ENCODE measurements at places on chromosomes 5 and 9.

DNA sequence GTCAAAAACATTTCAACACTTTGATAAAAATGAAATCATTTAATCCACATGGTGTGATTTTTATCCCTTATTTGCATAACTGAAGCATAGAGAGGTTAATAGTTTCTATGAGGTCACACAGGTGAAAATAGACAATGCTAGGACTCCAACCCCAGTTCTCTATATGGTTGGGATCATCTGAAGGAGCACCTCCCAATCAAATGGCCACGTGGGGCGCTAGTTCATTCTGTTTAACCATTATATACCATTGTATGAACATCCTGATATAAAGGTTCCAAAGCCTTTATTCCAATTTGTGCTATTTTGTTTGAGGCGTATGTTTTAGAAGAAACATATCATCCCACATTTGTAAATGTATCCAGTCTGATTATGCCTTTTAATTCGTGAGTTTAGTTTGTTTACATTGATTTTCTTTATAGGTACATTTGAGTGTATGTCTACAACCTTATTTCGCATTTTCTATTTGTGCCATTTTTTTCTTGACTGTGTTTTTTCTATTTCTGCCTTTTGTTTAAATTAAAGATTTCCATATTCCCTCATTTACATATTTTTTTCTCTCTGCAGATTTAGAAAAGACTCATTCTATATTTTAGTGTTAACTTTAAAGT, 1092.0 kb downstream of the MAT2B start:
- DNase-seq = no peak

DNA sequence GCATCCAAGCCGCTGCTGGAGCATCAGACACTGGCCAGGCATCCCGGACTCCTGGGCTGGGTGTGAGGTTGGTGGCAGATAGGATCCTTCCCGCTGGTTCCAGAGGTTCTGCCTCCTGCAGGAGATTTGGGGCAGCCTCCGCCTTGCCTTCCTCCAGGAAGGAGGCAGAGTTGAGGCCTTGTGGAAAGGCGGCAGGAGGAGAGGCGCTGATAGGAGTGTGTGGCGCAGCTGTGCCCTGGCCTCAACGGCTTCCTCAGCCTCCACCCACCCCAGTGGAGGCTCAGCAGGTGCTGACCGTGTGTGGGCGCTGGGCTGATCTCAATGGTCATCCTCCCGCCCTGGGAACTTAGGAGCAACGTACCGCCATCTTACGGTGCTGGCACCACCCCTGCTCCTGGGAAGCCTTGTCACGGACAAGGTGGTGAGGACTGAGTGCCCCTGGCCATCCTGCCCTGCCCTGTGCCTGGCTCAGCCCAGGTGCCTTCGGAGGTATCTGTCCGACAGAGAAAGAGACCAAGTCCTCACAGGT, 10.2 kb downstream of the NCS1 start:
- no peak for DNase-seq

- no peak for DNase-seq
These were observed 84.9 kb downstream of the GNA14 start for GRCh38 chr9:77563174-77563573.

DNA sequence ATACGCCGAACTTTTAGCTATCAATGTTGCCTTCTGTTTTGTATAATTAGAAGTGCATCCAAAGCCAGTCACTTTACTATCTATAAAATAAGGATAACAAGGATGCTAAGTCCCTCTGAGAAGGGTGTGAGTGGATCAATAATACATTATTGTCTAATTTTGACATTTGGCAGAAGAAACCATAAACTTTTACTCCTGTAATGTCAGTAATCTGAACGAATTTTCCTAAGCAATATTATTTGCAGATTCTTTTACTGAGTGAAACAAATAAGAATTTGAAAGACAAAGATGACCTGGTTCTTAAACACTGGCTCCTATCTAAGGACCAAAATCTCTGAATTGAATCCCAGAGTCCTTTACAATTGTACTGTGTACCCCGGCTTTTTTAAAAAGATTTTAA, 126.6 kb upstream of the TMEM161B start:
- no peak for DNase-seq

- DNase-seq = peak; percentile 51
These were observed 586 bp downstream of the TXN start for GRCh38 chr9:110255463-110256379.

GRCh38 chr9:73219985-73220626, 68.4 kb downstream of the ANXA1 start:
- no peak for DNase-seq

DNA sequence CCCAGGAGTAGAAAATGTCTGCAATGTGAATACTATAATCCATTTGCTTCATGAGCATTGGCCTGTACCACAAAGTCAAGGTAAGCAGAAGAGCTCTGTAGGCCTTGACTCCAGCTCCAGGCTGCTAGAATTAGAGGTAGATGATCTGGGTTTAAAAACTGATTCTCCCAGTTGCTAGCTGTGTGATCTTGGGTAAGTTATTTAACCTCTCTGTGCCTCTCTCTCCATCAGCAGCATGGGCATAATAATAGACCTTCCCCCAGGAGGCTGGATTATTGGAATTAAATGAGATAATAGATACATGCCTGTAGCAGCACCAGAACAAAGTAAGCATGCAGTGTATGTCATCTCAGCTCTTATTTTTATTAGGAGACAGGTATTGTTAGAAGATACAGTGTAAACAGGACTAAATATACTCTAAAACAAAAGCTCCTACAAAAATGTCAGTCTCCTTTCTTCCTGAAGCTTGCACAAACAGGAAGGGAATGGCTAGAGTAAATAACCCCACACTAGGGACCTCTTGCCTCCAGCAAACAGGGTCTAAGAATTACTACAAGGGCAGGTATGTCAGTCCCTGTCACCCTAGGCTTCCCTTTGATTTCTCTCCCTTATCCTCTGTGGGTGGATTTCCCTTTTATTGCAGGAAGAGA, 57.5 kb downstream of the PSAT1 start:
- no peak for DNase-seq

- no peak for DNase-seq
These were observed 238.1 kb downstream of the ELAVL2 start for GRCh38 chr9:23587903-23588302.

DNA sequence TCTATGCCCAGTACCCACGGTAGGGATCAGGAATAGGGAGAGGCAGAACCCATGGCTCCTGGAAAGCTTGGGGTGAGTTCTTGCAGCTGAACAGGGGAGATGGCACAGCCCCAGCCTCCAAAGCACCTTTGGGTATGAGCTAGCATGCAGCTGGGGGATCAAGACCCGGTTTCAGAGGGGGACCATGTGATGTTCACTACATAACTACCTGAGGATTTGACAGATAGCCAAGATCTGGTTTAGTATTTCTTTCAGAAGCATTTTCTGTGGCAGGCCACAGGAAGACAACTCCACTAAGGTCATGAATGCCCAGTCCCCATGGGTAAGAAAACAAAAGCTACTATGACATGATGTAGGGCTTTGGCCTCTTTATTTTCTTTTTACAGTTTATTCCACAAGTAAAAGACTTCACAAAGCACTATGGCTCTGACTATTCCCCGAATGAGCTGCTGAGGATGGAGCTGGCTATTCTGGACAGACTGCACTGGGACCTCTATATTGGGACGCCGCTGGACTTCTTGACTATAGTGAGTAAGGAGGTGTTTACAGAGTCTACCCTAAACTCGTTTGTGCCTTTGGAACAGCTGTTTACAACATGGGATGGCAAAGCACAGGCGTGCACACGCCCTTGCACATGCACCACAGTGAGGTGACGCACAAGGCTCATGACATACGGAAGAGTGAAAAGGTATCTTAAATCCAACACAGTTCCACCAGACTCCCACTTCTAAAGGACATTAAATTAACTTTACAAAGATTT, 3.4 kb downstream of the CCNI2 start:
- no peak for DNase-seq

- DNase-seq = no peak
These were observed 40.8 kb upstream of the ARRDC3 start for GRCh38 chr5:91423871-91424270.

DNA sequence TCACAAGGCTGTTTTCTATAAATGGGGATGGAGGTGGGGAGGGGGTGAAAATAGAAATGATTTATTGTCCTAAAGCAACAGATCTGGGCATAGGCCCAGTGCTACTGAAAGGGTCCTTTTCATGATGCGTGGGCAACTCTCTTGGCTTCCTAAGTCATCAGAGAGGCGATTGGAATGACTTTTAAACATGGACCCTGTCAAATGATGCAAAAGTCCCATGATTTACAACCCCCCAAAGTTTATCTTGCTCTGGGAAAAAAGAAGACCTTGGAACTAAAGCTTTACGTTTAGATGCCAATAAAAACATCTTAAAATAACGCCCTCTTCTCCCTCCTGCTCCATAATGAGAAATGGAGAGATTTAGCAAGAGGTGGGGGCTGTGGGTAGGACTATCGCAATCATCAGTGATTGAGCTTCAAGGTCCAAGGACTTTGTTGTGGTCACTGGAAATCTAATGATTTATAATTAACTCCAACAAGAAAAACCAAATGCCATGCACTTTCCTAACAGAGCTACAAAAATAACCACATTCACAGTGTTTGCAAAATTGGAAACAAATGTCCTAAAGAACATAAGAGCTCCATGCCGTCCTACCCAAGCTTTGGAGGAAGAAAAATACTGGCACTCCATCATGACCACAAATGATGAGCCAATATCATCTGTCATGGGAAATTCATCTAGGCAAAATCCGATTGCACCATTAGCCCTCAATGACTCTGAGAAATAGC, 167.5 kb upstream of the CLINT1 start:
- no peak for DNase-seq

GRCh38 chr9:70028287-70028686, 15.4 kb upstream of the MAMDC2 start:
- DNase-seq = no peak

- DNase-seq = no peak
These were observed 72.0 kb downstream of the PRKACG start for GRCh38 chr9:68941780-68942459.

- no peak for DNase-seq
These were observed 478.5 kb upstream of the KIF2A start for GRCh38 chr5:61827445-61827975.

GRCh38 chr9:127558581-127559246, 53.4 kb upstream of the STXBP1 start:
- no peak for DNase-seq

DNA sequence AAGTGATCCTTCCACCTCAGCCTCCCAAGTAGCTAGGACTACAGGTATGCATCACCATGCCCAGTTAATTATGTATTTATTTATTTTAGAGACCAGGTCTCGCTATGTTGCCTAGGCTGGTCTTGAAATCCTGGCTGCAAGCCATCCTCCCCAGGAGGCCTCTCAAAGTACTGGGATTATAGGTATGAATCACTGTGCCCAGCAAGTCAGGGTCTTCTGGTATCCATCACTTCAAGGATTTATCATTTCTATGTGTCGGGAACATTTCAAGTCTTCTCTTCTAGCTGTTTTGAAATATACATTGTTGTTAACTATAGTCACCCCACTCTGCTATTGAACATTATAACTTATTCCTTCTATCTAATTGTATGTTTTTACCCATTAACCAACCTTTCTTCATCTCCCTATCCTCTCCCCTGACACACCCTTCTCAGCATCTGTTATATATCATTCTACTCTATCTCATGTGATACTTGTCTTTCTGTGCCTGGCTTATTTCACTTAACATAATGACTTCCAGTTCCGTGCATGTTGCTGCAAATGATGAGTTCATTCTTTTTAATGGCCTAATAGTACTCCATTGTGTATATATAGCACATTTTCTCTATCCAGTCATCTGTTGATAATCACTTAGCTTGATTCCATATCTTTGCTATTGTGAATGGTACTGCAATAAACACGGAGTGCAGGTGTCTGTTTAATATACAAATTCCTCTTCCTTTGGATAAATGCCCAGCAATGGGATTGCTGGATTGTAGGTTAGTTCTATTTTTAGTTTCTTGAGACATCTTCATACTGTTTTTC, 26.4 kb downstream of the UTP15 start:
- DNase-seq = no peak

GRCh38 chr5:96245140-96246091, 187.6 kb downstream of the PCSK1 start:
- no peak for DNase-seq

GRCh38 chr5:127942246-127943060, 141.1 kb upstream of the SLC12A2 start:
- DNase-seq = no peak

DNA sequence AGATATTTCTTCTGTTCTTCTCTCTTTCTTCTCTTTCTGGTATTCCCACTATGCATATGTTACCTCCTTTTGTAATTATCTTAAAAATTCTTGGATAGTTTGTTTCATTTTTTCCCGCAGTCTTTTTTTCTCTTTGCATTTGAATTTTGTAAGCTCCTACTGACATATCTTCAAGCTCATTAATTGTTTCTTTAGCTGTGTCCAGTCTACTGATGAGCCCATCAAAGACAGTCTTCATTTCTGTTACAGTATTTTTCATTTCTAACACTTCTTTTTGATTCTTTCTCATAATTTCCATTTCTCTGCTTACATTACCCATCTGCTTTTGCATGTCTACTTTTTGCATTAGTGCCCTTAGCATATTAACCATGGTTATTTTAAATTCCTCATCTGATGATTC, 44.7 kb upstream of the UNC5A start:
- no peak for DNase-seq

DNA sequence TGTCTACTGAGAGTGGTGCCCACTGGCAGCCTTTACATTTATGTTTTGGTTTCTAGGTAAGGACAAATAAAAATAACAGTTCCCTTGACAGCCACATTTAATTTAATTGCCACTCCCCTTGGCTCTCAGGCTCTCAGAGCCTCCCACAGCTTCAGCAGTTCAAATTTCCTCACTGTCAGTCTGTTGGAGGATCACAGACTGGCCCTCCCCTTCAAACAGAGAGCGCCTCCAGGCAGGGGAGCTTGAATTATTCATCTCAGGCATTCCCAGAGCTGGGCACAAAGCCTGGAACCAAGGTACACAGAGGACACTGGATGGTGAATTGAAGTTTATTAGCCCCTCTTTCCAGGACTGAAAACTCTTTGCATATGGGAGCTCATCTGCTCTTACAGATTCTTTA, 407.7 kb downstream of the SPOCK1 start:
- DNase-seq = no peak

DNA sequence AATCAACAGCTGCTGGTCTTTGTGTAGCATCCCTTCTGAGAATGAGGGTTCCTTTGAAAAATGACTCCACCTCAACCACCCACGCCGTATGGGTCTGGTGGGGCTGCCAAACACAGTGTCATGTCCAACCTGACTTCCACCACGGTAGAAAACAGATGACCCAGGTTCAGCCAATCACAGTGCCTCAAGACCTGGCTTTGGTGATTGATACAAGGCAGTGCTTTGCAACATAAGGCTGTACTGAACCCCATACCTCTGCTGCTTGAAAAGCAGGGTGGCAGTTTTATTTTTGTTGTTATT, 11.5 kb upstream of the TGFBR1 start:
- no peak for DNase-seq

DNA sequence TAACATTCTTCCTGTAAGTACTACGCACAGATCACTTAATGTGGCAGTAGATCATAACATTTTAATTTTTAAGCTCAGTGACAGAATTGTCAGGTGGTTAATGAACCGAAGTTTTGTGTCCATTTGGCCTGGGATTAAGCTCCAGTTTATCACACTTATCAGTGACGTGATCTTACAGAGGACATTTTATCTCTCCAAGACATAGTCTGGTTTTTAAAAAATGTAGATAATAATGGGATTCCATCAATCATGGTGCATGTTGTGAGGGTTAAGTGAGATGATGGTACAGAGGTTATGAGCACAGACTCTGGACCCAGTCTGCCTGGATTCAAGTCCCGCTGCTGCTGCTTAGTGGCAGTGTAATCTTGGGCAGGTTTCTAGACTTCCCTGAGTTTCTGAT, 66.0 kb upstream of the ZFAND5 start:
- no peak for DNase-seq
